Activated naive CD4-positive, alpha-beta T cell treated with anti-CD3 and anti-CD28 coated beads, Interleukin-2, amount 50 U/mL, for 72 hours (primary cell): ENCODE measurements at places on chromosomes 12 and 14.

- DNase-seq = no peak
Observed at GRCh38 chr12:89105243-89105642, 247.1 kb downstream of the DUSP6 start.

DNA sequence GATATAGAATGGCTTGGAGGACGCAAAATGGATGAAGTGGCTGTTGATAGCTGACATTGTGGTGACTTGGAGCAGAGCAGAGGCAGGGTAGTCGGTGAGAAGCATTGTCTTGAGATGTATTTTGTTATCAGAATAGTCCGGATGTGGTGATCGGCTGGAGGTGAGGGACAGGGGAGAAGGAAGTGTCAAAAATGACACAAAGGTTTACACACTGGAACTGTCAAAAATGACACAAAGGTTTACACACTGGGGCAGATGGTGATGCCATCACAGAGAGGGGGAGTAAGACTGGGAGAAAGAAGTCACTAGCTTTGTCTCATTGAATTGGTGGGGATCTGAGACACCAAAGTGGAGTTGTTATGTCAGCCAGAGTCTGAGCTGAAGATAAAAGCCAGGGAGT is 30.1 kb downstream of the CDKL1 start:
- no peak for DNase-seq

DNA sequence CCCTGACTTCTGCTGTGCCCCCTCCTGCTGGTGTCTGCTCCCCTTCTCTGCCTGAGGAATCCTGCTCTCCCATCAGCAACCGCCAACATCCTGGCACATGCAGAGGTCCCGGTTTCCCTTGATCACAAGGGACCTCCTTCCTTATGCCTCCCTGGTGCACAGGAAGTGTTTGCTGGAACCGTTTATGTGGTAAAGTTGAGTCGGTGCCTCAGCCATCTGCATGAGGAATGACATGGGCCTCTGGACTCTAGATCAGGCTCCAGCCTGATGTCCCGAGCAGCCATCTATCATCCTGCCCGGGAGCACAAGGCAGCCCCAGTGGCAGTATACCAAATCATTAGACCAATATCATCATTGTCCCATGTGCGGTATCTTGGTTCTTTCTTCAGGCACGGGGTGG is 90.4 kb downstream of the BORCS5 start:
- no peak for DNase-seq

DNA sequence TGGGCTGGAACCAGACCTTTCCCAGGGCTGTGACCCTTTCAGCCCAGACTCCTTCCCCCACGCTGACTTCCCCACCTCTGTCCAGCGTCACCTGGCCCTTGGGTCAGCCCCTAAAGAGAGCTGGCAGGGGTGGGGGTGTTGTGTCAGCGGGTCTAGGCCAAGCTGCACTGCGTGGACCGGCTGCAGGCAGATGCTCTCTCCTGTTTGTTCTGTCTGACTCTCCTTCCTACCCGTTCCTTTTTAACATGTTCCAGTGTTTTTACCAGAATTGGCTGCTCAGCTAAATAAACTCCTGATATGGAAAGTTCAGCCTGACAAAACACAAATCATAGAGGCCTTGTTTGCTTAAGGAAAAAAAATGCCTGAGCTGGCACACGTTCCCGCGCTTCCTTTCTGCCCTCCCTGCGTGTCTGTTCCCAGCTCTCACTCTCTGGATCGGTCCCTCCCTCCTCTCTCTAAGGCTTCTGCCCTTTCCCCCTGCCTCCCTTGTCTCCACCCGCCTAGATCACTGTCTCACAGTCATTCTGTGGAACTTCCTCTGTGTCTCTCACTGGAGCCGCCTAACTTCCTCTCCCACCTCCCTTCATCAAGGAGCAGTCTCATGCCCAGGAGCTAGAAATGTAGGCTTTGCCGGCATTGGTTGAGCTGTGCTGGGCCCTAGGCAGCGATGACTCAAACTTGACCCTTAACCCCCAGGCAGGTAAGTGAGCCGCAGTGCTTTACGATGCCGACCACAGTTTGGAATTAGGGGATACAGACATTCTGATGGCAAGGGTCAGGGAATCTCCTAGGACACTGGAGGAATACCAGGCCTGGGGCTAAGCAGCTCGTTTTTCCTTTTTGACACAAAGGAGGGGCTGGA is 15.5 kb upstream of the MLXIP start:
- DNase-seq = no peak

GRCh38 chr14:32939254-32940065 is 781 bp downstream of the NPAS3 start:
- DNase-seq = no peak

- no peak for DNase-seq
Observed at GRCh38 chr12:28872654-28873268, 276.3 kb upstream of the FAR2 start.

DNA sequence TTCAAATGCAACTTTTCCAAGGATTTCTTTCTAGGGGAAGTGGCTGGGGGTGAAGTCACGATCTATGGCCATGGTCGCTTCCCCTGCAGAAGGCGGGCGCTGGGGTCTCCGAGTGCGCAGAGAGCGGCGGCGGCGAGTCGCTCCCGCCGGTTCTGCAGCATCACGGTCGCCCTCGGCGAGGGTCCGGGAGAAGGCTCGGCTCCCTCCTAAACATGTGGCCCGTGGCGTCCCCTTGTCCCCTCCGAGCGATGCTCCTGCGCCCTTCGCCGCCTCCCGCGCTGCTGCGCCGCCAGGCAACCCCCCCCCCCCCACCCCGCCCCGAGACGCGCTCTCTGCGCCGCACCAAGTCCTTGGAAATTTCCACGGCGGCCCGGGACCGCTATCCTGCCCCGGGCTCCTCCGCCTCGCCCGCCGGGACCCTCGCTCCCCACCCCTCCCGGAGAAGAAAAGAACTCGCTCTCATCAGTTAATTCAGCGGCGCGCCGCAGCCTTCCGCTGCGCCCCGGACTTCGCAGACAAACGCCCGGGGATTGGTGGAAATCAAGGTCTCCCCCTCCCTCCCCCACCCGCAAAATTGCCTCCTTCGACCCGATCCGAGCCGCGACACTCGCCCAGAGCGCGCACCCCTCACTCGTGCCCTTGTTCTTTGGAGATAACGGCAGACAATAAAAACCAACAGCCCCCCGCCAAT is at the start of gene ST8SIA1:
ST8SIA1 (minus strand) TSS at position 298 of the 691 bp plus-strand sequence. CDS start 475 bp downstream, outside the sequence.
- DNase-seq = peak; percentile 30

- DNase-seq = peak; percentile 84
Observed at GRCh38 chr14:60331201-60332045, 82.4 kb downstream of the PPM1A start.

- no peak for DNase-seq
Observed at GRCh38 chr12:67539946-67540345, 108.6 kb upstream of the DYRK2 start.

- DNase-seq = no peak
Observed at GRCh38 chr12:6274231-6275221, 36.0 kb upstream of the PLEKHG6 start.

DNA sequence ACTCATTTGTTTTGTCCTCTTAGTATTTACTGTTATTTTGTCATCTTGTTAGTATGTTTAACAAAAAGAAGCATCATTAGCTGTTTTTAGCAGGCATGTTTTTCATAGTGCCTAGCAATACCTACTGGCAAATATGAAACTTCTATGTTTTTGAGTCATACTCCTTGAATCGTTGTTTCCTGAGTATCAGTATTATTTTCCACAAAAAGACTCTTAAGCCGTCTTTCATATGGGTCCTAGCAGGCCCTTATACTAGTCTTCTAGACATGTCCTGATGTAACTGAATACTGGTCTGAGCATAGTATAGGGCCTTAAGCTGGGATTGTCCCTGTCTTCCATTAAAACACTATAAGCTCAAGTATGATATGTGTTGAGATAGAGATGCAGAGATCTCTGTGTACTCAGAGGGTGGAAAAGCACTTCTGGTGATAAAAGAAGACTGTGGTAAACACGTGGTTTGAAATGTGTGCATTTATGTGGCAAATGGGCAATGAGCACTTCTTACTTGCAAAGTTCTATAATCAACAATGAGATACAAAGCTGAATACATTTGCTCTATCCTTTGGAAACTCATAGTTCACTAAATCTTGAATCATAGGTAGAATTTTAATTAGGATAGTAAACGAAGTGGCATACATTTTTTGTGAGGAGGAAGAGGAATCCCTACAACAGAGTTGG is 348.8 kb downstream of the PDZRN4 start:
- no peak for DNase-seq

- DNase-seq = no peak
Observed at GRCh38 chr14:91227183-91227628, 17.3 kb downstream of the GPR68 start.

DNA sequence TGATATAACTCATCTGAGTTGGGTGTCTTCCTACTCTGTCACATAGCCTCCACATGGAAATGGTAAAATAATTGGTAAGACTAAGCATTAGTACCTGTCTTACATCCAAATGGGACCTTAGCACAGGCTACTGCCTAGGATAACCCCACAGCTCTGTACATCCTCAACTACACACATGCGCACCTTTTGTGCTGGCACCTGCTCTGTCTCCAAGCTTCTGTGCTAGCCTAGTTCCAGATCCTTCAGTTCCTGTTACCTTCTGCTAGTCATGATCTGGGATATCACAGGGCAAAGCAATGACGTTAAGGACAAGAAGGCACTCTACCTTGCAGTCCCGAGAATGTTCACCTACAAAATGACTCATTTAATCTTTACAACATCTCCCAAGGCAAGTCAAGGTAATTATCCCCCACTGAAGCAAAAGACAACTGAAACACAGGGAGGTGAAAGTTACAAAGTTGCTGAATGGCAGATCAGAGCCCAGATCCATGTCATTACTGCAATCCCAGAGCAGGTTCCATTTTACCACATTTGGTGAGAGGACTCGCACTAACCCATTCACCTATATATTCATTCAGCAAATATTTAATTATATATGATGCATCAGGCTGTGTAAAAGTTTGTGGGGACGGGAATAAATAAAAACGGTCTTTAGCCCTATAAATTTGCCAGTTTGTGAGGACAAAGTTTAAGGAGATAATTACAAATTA is 61.7 kb downstream of the PPM1H start:
- DNase-seq = no peak

GRCh38 chr12:80045594-80045993 is 53.7 kb upstream of the OTOGL start:
- no peak for DNase-seq

DNA sequence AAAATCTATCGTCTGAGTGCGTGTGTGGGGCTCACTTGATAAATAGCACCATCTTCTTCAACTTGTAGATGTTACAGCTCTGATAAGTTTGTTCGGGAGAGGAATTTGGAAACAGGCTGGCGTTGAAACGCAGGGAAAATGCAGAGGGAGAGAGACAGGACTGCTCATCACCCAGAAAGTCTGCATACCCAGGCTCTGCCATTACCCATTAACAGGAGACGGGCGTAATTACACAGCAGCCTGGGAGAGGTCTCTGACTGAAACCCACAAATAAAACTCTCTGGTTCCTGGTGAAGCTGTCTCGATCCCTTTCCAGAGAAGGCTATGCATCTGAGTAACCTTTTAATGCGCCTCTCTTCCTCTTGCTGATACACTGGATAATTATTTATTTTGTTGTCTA is 547.3 kb downstream of the BCL11B start:
- DNase-seq = no peak

GRCh38 chr12:25929142-25929541 is 29.3 kb upstream of the RASSF8 start:
- no peak for DNase-seq

- no peak for DNase-seq
Observed at GRCh38 chr12:56537546-56537945, 15.9 kb downstream of the RBMS2 start.

- DNase-seq = no peak
Observed at GRCh38 chr14:101599234-101599885, 38.1 kb downstream of the DIO3 start.

- no peak for DNase-seq
Observed at GRCh38 chr12:68189821-68190242, 30.3 kb upstream of the IFNG start.

DNA sequence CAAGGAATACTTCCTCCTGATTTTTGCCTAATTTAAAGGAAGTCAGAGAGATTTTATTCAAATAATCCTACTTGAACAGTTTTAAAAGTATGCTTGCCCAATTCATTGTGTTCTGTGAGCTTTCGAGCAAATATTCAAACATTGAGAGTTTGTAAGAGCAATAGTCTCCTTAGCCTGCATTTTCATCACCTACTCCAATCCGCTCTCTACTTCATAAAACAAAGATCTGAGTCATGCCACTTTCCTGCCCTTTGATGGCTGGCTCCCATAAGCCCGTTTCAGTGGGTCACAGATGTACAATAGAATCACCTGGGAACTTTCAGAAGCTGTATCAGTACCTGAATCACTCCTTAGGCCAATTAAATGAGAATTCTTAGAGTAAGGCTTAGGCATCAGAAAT is 319.2 kb downstream of the PDZRN4 start:
- no peak for DNase-seq
